ENCODE measurements at places on chromosomes 1 and 21.

DNA sequence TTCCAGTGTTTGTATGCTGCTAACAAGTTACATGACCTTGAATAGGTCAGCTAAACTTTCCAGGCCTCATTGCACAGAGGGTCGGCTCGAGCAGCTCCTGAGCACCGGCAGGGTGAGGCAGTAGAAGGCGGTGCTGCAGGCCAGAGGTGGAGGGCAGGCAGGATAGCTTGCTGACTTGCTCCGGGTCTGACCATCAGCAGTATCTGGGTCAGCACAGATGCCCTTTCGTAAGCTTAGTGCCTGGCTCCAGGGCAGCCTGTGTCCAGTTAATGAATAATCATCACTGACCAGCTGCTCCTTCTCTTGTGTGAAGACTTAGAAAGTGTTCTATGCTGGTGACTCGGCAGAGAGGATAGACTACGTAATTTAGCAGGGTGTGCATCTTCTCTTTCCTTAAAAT lies 6.9 kb downstream of the MAPKAPK2 start:
- no peak for DNase-seq

GRCh38 chr1:110272045-110272444 lies 61.9 kb downstream of the KCNC4 start:
- no peak for DNase-seq

DNA sequence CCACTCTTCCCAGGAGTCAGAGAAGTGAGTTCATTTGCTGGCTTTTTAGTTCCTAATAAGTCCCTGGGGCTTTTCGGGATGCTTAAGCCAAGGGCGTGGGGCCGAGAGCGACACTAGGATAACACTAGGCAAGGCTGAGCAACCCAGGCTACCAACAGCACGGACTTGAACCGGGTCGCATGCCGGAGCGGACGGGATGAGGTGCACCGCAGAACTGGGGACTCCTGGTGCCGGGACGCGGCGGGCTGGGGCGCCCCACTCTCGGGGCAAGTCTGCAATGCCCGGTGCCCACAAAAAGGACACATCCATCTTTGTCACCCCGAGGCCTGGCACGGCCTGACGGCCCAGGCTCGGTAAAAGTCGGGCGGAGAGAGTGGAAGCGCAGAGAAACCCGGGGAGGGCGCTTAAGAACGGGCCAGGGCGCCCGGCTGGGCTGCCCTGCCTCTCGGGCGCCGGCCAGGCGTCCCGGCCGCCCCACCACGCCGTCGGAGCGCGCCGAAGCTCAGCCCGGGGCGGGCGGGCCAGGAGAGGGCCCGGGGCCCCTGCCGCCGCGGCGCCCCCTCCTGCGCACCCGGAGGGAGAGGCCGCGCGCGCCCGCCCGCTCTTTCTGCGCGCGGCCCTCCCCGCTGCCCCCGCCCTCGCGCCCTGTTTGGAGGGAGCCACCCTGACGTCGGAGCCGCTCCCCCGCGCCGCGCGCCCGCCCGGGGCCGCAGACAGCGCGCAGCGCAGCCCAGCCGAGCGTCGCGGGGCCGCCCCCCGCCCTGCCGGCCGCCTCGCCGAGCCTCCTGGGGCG lies at the start of gene NBL1:
Gene NBL1, plus strand, starts transcription at position 710 of the 793 bp plus-strand sequence. CDS start 10,720 bp downstream, outside the sequence.
- no peak for DNase-seq

DNA sequence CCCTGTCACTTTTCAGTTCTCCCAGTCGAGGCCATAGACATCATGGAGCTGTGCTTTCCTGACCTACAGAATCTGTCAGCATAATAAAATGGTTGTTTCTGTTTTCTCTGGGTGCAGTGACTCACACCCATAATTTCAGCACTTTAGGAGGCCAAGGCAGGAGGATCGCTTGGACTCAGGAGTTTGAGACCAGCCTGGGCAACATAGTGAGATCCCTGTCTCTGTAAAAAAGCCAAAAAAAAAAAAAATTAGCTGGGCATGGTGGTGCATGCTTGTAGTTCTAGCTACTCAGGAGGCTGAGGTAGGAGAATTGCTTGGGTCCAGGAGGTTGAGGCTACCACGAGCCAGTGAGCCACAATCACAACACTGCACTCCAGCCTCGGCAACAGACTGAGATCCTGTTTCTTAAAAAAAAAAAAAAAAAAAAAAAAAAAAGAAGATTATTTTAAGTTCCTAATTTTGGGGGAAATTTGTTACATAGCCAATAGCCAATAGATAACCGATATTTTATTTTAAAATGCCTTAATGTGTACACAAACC lies 196.2 kb downstream of the ADSS2 start:
- no peak for DNase-seq

DNA sequence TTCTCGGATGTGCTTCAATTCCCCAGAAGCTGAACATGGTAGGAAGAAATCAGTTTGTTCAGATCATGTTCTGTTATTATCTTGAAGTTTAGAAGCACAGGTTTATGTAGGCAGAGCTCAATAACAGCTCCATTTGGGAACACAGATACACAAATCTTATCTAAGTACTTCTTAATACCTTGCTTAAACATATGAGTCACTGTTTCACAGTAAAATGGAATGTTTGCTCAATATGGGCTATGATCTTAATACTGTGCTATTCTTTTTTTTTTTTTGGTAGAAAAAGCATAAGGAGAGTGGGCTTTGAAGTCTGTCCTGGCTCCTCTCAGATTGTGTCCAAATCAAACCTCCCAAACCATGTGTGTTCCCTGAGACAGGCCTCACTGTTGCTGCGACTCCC lies 13.4 kb downstream of the PROK1 start:
- DNase-seq, result no peak

DNA sequence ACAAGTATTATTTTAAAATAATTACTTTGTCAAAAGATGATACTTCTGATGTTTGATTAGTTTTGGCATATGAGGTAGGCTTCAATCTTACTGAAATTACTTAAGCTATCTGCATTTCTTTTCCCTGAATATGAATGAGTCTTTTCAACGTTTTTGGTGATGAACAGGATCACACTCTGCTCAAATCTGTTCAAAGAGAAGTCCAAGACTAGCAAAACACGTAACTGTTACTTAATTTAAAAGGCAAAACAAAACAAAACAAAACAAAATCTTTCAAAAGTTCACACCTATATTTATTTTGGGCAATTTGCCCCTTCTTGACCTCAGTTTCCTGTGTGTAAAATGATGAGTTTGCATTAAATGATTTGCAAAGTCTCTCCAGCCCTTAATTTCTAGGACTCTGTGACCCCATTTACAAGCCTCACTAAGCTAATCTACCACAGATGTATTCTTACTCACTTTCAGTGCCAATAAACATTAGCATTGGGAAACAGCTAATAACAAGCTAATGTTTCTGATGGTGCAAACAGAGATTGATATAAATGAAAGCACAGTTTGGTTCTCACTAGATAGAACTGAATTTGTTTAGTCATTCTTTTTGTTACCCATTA lies 865.4 kb downstream of the LTN1 start:
- no peak for DNase-seq

GRCh38 chr1:54287801-54288211 lies 87.8 kb downstream of the MRPL37 start:
- no peak for DNase-seq

DNA sequence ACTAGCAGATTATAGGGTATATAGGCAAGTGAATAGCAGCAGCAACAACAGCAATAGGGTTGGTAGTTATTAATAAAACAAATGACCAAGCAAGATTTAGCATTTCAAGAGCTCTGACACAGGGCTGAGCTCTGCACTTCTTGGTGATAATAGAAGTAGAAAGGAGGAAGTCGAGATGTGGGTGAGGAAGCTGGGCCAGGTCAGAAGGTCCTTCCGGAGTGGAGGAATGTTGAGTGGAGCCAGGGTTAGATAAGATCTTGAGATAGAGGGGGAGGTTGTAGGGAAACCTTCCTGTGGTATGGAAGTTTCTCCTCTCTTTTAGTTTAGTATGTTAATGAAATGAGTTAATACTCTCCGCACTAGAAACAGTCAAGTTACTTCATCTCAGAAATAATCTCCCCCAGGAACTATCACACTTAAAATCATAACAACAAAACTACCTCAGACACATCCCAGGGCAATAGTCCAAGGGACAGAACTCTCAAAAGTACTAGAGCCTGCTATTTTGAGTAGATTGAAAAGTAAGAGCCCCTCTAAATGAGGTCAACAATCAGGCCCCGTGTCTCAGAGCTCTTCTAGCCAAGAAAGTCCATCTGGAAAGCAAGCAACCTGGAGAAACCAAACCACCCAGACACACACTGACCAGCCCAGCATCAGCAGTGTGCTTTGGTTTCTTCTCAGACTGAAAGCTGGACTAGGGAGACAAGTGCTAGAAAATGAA lies 45.4 kb upstream of the ATP1B1 start:
- DNase-seq, result no peak

DNA sequence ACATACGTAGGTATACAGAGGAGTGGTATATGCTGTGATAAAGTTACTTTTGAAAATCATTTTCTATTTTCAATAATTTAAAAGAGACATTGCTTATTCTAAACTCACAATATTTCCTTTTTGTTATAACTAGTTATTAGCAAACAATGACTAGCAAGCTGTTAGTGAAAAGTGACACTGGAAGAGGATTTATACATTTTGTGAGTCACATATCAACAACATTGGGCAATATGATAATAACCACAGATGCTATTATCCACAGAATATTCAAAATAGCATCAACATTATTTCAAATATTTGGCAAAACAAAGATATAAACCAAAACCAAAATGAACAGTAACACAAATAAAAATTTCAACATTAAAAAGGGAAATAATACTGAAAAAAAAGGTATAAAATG lies 104.0 kb upstream of the HP1BP3 start:
- DNase-seq, result no peak

GRCh38 chr1:52355847-52356505 lies 10.0 kb downstream of the CC2D1B start:
- DNase-seq, result no peak

DNA sequence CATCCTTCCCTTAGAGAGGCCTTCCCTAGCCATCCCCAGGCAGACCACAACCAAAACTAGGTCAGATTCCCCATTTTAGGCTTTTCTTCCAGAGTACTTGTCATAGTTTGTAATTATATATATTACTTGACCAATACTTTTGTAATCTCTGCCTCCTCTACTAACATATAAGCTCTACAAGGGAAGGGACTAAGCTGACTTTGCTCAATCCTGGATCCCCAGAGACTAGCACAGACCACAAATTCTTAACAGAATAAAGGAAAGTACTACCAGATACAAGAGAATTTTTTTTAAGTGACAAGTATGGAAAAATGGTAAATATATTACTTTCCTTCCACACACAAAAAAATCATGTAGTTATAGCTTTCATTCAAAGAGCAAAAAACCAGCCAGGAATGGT lies 2.0 kb downstream of the ZMYM6 start:
- DNase-seq, result no peak

GRCh38 chr1:152052606-152053005 lies 15.8 kb upstream of the S100A11 start:
- DNase-seq, result peak; percentile 64

DNA sequence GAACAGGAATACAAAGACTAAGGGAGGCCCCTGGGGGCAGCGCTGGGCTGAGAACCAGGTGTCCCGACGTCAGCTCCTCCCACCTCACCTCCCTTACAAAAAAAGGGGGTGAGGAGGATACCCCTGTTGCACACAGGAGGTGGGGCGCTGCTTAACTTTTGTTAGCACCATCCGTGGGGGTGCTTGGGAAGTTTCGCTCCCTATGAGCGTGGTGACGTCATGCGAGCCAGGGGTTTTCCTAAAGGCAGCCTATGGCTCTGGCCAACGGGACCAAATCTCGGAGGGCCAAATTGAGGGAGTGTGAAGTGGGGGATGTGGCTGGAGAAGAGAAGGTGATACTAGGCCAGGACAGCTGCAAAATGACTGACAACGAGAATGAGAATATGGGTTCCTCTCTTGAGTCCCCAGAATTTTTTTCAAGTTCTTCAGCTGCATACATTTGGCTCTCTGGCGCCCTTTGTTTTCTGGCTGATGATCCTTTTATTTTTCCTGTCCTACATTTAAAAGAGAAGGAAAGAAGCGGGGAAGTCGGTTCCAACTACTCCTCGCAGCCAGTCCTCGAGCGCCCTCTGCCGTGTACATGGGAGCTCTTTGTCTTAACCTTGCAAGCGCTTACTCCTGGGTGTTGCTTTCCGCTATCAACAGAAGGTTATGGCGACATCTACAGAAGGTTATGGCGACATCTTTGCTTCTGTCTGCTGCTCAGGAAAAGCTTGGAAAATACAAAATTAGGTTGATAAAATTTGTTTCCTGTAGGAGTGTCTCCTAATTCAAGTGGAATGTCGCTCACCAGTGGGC lies 48.0 kb upstream of the ZC3H11B start:
- peak; percentile 16 for DNase-seq

DNA sequence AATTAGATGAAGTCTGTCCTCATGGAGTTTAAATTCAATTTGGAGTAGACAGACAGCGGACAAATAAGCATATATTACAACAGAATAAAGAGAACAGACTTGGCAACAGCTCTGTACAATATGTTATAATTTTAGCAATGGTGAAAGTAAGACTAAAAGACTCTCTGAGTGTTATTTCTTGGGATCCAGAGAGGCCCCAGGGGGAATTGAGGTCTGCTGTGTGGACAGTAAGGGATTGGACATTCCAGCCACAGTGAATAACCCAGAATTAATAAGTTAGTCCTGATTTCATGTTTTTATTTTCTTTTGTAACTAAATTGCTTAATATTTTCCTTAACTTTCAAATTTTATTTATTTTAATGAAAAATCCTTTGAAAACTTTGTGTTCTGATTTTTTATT lies 101.7 kb downstream of the PATJ start:
- no peak for DNase-seq

GRCh38 chr1:229148041-229148671 lies 122.8 kb upstream of the RAB4A start:
- no peak for DNase-seq

DNA sequence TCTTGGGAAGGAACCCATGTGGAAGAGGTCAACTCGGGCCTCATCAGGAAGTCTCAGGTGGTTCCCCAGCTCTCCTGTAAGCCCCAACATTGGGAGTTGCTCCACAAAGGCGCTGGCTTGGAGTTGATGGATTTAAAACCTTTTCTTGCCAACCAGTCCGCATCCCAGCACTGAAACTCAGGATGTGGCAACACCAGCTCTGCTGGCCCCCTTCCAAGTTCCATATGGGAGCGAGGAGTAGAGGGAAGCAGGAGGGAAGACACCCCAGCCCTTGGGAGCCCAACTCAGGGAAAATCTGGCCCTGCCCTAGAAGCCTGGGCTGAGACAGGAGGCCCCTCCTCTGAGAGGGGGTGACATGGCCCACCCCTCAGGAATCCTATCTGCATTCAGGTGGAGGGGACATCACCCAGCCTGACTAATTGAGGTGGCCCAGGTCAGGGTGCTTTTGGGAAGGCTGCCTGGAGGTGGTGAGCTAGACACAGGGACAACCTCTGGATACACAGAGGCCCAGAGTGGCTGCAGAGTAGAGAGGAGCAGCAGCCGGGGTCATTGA lies 33.1 kb upstream of the DMBX1 start:
- no peak for DNase-seq

GRCh38 chr1:198079432-198079951 lies 77.3 kb upstream of the NEK7 start:
- DNase-seq, result no peak

DNA sequence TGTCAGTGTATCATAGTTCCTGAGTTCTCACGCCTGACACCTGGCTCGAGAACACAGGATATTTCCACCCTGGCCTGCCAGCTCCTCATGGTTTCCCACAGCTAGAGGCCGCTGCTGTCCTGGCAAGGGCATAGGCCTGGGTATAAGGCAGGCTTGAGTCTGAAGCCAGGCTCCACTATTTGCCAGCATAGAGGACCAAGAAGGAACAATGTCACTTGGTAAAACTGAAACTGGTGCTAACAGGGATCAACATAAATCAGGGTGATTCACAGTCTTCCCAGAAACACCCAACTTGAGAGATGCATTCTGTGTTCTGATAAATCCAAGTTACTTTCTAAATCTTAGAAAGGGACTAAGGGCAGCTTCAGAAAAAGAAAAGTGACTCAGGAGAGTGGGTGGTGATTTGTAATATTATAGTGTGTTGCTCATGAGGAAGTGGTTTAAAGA lies 6.9 kb upstream of the S100A2 start:
- DNase-seq, result peak; percentile 61
